Breast epithelium (tissue), 4 donors: ENCODE measurements at places on chromosomes 5 and 9. TPM values are rescaled to one million over a fixed set of nuclear protein-coding genes. Genes with fewer than 3 reads are reported as not detected.

PPIP5K2 gene
- total RNA-seq = 69.1 TPM

GRCh38 chr5:176596689-176597416 lies 13.1 kb downstream of the GPRIN1 start:
- H3K4me3 ChIP-seq = no peak overlapping the region
- no peaks in the 10 kb centered on the region for H3K4me1 ChIP-seq
- H3K27me3 ChIP-seq = peaks cover 8% of the 10 kb centered on the region
- H3K36me3 ChIP-seq = no peaks in the 10 kb centered on the region
- DNase-seq = no peak
- H3K27ac ChIP-seq = no peak overlapping the region

GRCh38 chr9:123426406-123426805 lies 70.4 kb downstream of the CRB2 start:
- no peak for DNase-seq
- H3K27me3 ChIP-seq = no peaks in the 10 kb centered on the region
- H3K4me1 ChIP-seq = no peaks in the 10 kb centered on the region
- H3K27ac ChIP-seq = no peak overlapping the region
- H3K36me3 ChIP-seq = no peaks in the 10 kb centered on the region

GRCh38 chr5:134437340-134437846 lies 25.7 kb upstream of the CDKN2AIPNL start:
- H3K4me3 ChIP-seq = no peak overlapping the region
- H3K36me3 ChIP-seq = no peaks in the 10 kb centered on the region
- no peaks in the 10 kb centered on the region for H3K27me3 ChIP-seq
- peak overlapping the region; percentile 86 for H3K27ac ChIP-seq
- H3K4me1 ChIP-seq = peaks cover 29% of the 10 kb centered on the region

- H3K4me1 ChIP-seq = no peaks in the 10 kb centered on the region
- no peak overlapping the region for H3K27ac ChIP-seq
- no peaks in the 10 kb centered on the region for H3K36me3 ChIP-seq
- DNase-seq = no peak
Observed at GRCh38 chr5:92207151-92207550, 824.0 kb upstream of the ARRDC3 start.

GRCh38 chr5:169064093-169064492 lies 236.8 kb downstream of the SLIT3 start:
- H3K36me3 ChIP-seq = no peaks in the 10 kb centered on the region
- DNase-seq = no peak
- no peaks in the 10 kb centered on the region for H3K27me3 ChIP-seq
- H3K4me1 ChIP-seq = no peaks in the 10 kb centered on the region
- no peak overlapping the region for H3K4me3 ChIP-seq
- peak overlapping the region; percentile 52 for H3K27ac ChIP-seq

GABRA6 gene
- not detected for total RNA-seq

DOCK2 gene
- 19.8 TPM for total RNA-seq

TAS2R1 gene
- not detected for total RNA-seq

- no peaks in the 10 kb centered on the region for H3K27me3 ChIP-seq
- DNase-seq = peak; percentile 28
- no peak overlapping the region for H3K4me3 ChIP-seq
- H3K4me1 ChIP-seq = no peaks in the 10 kb centered on the region
Observed at GRCh38 chr9:93654351-93654961, 78.1 kb downstream of the PHF2 start.

GRCh38 chr5:178427576-178428197 lies 162.5 kb downstream of the COL23A1 start:
- no peaks in the 10 kb centered on the region for H3K27me3 ChIP-seq
- DNase-seq = no peak

ADAMTS16 gene
- total RNA-seq = 0.33 TPM

SPAG8 gene
- 2.2 TPM for total RNA-seq

- no peaks in the 10 kb centered on the region for H3K36me3 ChIP-seq
- H3K27me3 ChIP-seq = no peaks in the 10 kb centered on the region
- peak overlapping the region; percentile 59 for H3K27ac ChIP-seq
- H3K4me3 ChIP-seq = no peak overlapping the region
- no peak for DNase-seq
Observed at GRCh38 chr5:72393052-72393451, 72.9 kb downstream of the PTCD2 start.

DNA sequence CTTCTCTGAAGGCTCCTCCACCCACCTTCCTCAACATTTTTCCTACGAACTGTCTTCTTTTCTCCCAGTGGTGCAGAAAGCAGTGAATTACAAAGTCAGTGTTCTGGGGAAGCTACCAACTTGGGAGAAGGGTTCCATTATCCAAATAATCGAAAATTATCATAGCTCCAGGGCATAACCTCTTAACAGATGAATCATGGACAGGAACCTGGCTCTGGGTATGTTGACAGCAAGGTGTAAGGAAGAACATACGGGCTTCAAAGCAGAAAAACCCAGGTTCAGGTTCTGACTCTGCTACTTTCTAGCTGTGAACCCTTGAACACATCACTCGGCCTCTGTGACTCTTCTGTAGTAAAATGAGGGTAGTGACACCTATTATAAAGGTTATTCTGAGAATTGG lies 351.3 kb downstream of the ENC1 start:
- H3K36me3 ChIP-seq = no peaks in the 10 kb centered on the region
- H3K4me1 ChIP-seq = peaks cover under 1% of the 10 kb centered on the region
- no peak for DNase-seq
- H3K27me3 ChIP-seq = no peaks in the 10 kb centered on the region
- no peak overlapping the region for H3K4me3 ChIP-seq

CMYA5 gene
- total RNA-seq = 37.0 TPM

DNA sequence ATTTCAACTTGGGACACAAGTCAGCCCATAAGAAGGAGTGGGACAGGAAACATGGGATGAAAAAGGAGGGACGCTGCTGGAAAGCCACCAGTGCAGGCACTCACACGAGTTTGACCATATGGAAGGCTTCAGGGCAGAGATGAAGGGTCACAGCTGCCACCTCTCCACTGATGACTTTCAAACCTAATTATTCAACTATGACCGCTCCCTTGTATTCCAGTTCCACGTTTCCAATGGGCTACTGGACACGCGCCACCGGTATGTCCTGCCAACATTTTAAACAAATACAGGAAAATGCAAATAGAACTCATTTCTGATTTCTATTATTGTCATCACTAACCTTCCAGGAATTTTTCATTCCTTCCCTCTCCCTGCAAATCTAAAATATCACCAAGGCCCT lies 134.7 kb downstream of the SLC1A3 start:
- no peak overlapping the region for H3K27ac ChIP-seq
- H3K4me1 ChIP-seq = no peaks in the 10 kb centered on the region
- no peak overlapping the region for H3K4me3 ChIP-seq
- DNase-seq = no peak
- no peaks in the 10 kb centered on the region for H3K36me3 ChIP-seq
- no peaks in the 10 kb centered on the region for H3K27me3 ChIP-seq

REEP2 gene
- 2.7 TPM for total RNA-seq

DNA sequence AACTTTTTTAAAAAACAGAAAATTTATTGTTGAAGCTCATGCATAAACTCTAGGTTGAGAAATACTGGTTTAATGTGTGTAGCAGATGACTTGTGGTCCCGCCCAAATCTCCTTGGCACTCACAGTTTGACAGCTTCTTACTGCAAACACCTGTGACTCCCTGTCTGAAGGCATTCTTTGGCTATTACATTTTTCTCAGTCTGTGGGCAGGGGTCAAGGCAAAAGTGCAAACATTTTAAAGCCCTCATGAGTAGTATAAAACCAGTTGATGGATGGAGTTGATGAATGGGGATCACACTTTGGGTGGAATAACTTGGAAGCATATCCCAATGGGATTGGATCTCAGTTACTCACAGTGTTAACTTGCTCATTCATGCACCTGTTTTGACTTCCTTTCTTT lies 1007.0 kb upstream of the NUDT12 start:
- H3K27ac ChIP-seq = no peak overlapping the region
- no peaks in the 10 kb centered on the region for H3K27me3 ChIP-seq
- no peaks in the 10 kb centered on the region for H3K4me1 ChIP-seq
- no peaks in the 10 kb centered on the region for H3K36me3 ChIP-seq
- H3K4me3 ChIP-seq = no peak overlapping the region

DNM1 gene
- total RNA-seq = 11.3 TPM

GRCh38 chr9:13568841-13569601 lies 289.5 kb upstream of the MPDZ start:
- no peaks in the 10 kb centered on the region for H3K36me3 ChIP-seq
- peak overlapping the region; percentile 5 for H3K4me3 ChIP-seq
- H3K27ac ChIP-seq = peak overlapping the region; percentile 75
- DNase-seq = no peak

- H3K36me3 ChIP-seq = no peaks in the 10 kb centered on the region
- H3K4me1 ChIP-seq = no peaks in the 10 kb centered on the region
- H3K27ac ChIP-seq = no peak overlapping the region
- H3K4me3 ChIP-seq = no peak overlapping the region
Observed at GRCh38 chr9:22237497-22238363, 208.9 kb upstream of the DMRTA1 start.

HEXB gene
- total RNA-seq = 218 TPM

- no peak overlapping the region for H3K27ac ChIP-seq
- H3K27me3 ChIP-seq = no peaks in the 10 kb centered on the region
- no peak overlapping the region for H3K4me3 ChIP-seq
- H3K36me3 ChIP-seq = no peaks in the 10 kb centered on the region
- no peak for DNase-seq
- no peaks in the 10 kb centered on the region for H3K4me1 ChIP-seq
Observed at GRCh38 chr5:125612776-125613175, 810.4 kb upstream of the GRAMD2B start.

DNA sequence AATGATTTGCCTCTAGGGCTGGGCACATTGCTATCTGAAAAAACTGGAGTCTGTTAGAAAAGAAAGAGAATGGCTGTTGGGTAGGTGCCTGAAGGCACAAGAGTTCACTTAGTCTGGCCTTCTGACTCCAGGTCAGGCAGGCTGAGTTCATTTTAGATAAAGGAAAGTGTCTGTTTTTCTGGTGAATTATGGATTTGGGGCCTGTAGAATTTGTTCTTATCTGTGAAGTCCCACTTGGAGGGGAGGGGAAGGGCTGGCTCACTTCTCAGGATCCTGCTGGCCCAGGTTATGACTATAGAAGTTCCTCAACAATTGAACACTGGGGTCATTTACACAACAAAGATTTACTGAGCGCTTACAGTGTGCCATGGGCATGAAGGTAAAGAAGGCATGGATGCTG lies 11.5 kb upstream of the SEPTIN8 start:
- H3K36me3 ChIP-seq = no peaks in the 10 kb centered on the region
- DNase-seq = no peak
- H3K27ac ChIP-seq = no peak overlapping the region
- H3K4me1 ChIP-seq = no peaks in the 10 kb centered on the region
- no peak overlapping the region for H3K4me3 ChIP-seq

PCDHGA7 gene
- 10.8 TPM for total RNA-seq

IL17B gene
- total RNA-seq = 5.4 TPM

FGFR4 gene
- 4.5 TPM for total RNA-seq

DNA sequence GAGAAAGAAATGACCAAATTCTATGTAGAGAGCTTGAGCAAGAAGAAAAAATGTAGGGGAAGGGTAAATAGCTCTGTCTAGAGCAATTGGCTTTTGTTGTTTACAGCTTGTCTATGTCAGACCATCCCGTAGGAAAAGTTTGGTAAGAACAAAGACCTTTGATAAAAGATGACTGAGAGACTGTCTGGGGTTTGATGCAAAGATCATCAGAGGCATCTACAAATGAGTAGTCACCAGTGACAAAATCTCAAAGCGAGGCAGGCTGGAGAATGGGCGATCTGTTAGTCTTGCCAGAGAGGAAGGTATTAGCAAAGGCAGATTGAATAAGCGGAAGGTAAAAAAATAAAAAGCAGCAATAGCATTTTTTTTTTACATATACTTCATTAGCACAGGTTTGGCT lies 125.0 kb upstream of the RASGRF2 start:
- no peak overlapping the region for H3K27ac ChIP-seq
- no peaks in the 10 kb centered on the region for H3K36me3 ChIP-seq
- no peak for DNase-seq
- no peak overlapping the region for H3K4me3 ChIP-seq
- H3K27me3 ChIP-seq = no peaks in the 10 kb centered on the region
- no peaks in the 10 kb centered on the region for H3K4me1 ChIP-seq

- H3K27me3 ChIP-seq = no peaks in the 10 kb centered on the region
- H3K27ac ChIP-seq = no peak overlapping the region
- peak; percentile 30 for DNase-seq
- H3K4me1 ChIP-seq = no peaks in the 10 kb centered on the region
- no peaks in the 10 kb centered on the region for H3K36me3 ChIP-seq
- H3K4me3 ChIP-seq = no peak overlapping the region
Observed at GRCh38 chr9:38362852-38363588, 29.5 kb upstream of the ALDH1B1 start.

GRCh38 chr5:176725521-176726280 lies 78.4 kb downstream of the TSPAN17 start:
- no peaks in the 10 kb centered on the region for H3K36me3 ChIP-seq
- H3K27me3 ChIP-seq = peaks cover 38% of the 10 kb centered on the region
- no peaks in the 10 kb centered on the region for H3K4me1 ChIP-seq
- no peak for DNase-seq
- no peak overlapping the region for H3K27ac ChIP-seq

- no peak overlapping the region for H3K27ac ChIP-seq
- no peaks in the 10 kb centered on the region for H3K4me1 ChIP-seq
- no peak for DNase-seq
- H3K27me3 ChIP-seq = no peaks in the 10 kb centered on the region
Observed at GRCh38 chr5:149770236-149770635, 40.1 kb downstream of the PPARGC1B start.

DNA sequence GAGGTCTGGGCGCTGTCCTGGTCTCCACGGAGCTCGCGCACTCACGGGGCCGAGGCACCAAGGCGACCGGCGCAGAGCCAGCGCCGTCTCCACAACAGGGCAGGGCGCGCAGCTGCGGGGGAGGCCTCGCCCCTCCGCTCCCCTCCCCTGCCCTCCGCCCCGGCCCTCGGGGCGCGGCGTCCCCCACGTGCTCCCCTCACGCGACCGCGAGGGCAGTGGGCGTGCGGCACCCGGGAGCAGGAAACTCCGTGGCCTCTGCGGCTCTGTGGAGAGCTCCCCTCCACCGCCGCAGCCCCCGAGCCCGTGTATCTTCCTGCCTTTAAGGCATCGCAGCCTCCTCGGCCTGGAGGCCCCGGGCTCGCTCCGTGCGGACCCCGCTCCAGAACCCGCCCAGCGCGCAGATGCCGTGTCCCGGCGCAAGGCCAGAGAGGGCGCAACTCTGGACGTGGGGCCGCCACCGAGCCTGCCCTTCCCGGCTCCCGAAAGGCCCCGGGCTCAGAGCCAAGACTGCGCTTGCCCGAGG lies 708 bp upstream of the TUBB4B start:
- peaks cover 28% of the 10 kb centered on the region for H3K4me1 ChIP-seq
- H3K36me3 ChIP-seq = no peaks in the 10 kb centered on the region
- H3K4me3 ChIP-seq = peak overlapping the region; percentile 65
- peaks cover 2% of the 10 kb centered on the region for H3K27me3 ChIP-seq

DNA sequence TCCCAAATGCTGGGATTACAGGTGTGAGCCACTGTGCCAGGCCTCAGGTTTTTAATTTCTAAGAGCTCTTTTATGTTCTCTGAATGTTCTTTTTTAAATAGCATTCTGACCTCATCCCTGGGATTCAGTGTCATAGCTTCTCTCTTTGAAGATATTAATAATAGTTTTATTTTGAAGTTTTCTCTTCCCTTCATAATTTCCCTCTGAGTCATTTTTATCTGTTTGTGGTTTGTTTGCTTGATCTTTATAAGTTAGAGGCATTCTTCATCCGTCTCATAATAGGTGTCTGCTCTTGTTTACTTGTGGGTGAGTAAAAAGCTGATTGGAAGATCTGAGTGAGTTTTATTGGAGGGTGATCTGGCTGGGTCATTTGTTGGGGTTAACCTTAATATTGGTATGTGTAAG lies 12.5 kb upstream of the MAMDC2 start:
- H3K36me3 ChIP-seq = no peaks in the 10 kb centered on the region
- H3K4me3 ChIP-seq = no peak overlapping the region
- H3K27ac ChIP-seq = no peak overlapping the region
- H3K4me1 ChIP-seq = no peaks in the 10 kb centered on the region
- DNase-seq = no peak
- no peaks in the 10 kb centered on the region for H3K27me3 ChIP-seq

GRCh38 chr9:89116064-89116804 lies 62.4 kb downstream of the SHC3 start:
- H3K4me1 ChIP-seq = no peaks in the 10 kb centered on the region
- no peaks in the 10 kb centered on the region for H3K36me3 ChIP-seq
- no peak for DNase-seq
- H3K27me3 ChIP-seq = no peaks in the 10 kb centered on the region
- no peak overlapping the region for H3K4me3 ChIP-seq
